RPMI8226 (cell line): ENCODE measurements at places on chromosomes 4 and X.

GRCh38 chr4:25757452-25757851 is 101.8 kb downstream of the SLC34A2 start:
- no peak for DNase-seq

DNA sequence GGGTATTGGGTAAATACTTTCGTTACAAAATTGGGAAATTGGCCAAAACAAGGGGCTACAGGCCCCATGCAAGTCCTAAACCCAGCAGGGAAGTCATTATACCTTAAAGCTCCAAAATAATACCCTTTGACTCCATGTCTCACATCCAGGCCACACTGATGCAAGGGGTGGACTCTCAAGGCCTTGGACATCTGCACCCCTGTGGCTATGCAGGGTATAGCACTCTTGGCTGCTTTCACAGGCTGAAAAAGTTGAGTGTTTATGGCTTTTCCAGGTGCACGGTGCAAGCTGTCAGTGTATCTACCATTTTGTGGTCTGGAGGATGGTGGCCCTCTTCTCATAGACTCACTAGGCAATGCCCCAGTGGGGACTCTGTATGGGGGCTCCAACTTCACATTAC is 326.5 kb downstream of the TEX13C start:
- DNase-seq, result peak; percentile 8

GRCh38 chr4:1417522-1418390 is 11.5 kb upstream of the NKX1-1 start:
- peak; percentile 68 for DNase-seq

GRCh38 chr4:69092980-69093568 is 3.2 kb upstream of the UGT2B7 start:
- no peak for DNase-seq

DNA sequence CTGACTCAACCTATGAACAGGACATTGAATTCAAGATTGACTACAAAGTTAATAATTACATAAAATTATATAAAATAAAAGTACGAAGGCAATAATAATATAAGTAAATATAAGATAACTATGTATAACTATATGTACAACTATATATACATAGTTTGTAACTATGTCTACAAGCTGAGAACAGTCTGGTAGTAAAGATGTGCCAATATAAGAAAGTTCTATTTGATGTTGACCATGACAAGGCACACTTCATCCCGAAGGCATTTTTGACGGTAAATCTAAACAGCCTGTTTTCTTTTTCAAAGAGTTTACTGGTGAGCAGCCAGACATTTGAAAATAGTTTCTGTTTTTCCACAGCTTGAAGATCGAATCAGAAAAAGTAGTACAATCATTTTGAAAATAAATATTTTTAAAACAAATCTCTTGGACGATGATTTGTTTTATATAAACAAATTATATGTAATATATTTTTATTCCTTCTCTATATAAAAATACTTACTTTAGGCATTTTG is 112.9 kb downstream of the CEP44 start:
- no peak for DNase-seq

- no peak for DNase-seq
These were observed 40.9 kb upstream of the ANXA3 start for GRCh38 chr4:78510681-78511080.

GRCh38 chr4:152380919-152381318 is 155.0 kb downstream of the FBXW7 start:
- DNase-seq, result no peak

DNA sequence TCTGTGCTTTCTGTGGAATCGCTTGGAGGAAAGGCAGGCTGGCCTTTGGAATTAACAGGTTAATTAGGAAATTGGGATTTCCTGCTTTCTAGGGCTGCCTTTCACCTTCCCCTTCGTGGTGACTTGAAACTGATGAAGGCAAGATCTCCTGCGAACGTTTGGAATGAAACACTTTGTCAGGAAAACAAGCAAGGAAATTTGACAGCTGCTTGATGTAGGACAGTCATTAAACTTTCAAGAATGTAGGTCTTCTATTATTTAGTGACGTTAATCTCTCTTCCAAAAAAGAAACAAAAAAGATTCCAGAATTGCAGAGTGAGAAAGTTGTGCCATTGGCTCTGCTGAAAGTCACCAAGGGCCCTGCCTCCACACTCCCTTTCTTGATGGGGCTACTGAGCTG is 155.7 kb upstream of the SCML1 start:
- DNase-seq, result no peak

- DNase-seq, result peak; percentile 57
These were observed 571.9 kb upstream of the LCORL start for GRCh38 chr4:18593297-18594002.

DNA sequence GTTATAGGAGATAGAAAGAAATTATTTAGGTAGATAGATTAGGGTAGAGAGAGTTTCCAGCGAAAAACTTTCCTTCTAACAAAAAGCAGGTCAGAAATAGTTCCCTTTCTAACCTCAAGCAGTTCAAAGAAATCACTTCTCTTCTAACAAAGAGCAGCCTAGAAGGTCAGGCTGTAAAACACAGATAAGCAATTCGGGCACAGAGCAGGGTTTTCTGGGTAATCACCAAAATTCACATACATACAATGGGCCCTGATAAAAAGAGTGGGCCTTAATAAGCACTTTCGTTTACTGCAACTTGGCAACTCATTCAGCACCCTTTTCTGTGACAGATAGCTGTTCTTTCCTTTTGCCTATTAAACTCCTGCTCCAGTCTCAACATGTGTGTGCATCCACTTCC is 13.4 kb upstream of the NAF1 start:
- no peak for DNase-seq

DNA sequence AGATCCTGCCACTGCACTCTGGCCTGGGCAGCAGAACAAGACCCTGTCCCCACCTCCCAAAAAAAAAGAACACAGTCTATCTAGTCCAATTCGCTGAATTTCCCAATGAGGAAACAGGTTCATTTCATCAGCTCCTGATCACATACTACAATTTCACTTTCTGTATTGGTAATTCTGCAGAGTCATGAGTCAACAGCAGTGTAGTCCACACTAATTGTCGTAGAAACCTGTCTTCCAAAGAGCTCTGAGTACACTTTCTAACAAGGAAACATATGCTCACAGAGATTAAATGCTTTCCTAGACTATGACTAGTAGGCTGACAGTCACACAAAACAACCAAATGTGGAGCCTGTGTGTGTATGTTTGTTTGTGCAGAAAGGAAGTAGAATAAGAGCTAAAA is 91.9 kb downstream of the GPC4 start:
- no peak for DNase-seq

- peak; percentile 18 for DNase-seq
These were observed 12.8 kb upstream of the SLITRK4 start for GRCh38 chrX:143648705-143649104.

- no peak for DNase-seq
These were observed 610.3 kb upstream of the AADAT start for GRCh38 chr4:170700064-170700463.

DNA sequence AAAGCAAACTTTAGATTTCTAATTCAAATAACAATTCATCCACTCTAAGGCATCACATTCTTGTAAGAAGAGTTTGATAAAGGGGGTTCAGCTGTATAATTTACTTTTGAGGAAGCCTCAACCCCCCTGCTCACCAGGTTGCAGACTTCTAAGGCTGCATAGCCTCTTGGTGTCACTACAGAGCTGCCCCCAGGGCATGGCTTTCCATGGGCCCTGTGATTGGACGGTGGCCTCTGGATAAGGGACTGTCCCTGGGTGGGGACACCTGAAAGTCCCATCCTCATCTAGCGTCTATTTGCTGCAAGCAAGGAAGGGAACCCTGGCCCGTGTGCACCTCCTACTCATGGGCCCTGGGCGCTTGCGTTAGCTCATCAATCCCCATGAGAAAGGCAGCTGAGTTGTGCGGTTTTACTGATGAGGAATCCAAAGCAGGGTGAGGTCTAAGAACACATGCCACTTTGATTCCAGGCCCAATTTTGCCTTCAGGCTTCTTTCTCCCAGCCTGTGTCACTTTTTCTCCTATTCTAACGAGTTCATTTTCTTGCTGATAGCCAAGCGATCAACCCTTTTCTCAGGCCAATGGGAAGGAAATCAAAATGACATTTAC is 51.8 kb downstream of the SCML1 start:
- DNase-seq, result no peak

DNA sequence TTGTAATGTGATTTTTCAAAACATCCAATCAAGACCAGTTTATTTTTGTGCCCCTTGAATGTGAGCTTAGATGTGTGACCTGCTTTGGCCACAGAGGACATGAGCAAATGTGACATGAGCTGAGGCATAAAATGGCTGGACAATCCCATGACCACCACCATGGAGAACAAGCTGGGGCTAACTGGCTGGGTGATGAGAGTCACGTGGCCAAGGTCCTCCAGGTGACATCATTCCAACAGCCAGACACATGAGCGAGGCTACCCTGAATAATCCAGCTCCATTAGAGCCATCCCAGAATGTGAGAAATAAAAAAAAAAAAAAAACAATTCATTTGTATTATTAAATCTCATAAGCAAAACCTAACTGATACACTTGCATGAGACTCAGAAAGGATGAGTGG is 90.4 kb upstream of the LDB2 start:
- DNase-seq, result no peak

GRCh38 chr4:89172865-89173264 is 61.5 kb downstream of the TIGD2 start:
- no peak for DNase-seq

DNA sequence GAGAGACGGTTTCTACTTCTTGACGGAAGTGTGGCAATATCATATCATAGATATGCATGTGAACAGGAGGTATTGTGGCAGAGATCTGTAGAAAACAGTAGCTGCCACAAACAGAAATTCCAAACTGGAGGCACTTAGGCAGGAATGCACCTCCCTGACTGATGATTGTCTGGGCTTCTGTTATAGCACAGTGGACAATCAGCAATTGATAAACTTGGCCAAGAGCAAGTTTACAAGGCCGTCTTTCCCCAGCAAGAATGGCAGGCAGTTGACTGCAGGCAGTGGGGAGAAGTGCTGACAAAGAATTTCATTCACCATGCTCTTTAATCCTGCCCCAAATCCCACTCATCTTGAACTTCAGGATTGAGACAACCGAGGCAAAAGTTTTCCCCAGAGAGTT is 114.4 kb upstream of the STOX2 start:
- no peak for DNase-seq

- DNase-seq, result no peak
These were observed 1034.2 kb upstream of the PCDH10 start for GRCh38 chr4:132114885-132115284.

DNA sequence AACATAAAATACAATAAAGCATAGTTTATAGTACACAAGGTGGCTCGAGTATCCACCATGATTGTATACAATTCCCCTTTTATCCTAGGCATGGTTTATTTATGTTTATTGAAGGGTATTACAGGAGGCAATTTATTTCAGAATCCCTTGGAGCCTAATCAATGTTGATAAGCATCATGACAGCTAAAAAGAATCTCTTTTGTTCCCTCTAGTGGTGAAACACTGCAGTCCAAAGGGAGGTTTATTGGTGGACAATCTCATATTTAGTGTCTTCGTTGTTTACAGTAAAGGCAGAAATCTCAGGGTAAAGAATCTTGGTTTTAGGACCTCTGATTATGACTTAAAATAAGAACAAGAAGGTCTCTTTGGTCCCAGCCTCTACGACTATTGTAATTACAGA is 1712.5 kb downstream of the C4orf33 start:
- peak; percentile 7 for DNase-seq

GRCh38 chr4:130131536-130131935 is 1035.6 kb downstream of the C4orf33 start:
- DNase-seq, result no peak

- peak; percentile 88 for DNase-seq
These were observed 3.8 kb downstream of the CXXC4 start for GRCh38 chr4:104490770-104491480.

- no peak for DNase-seq
These were observed 47.5 kb upstream of the NDP start for GRCh38 chrX:44020693-44021092.
